ENCODE measurements at places on chromosomes 16 and 17.

- no peak for DNase-seq
Observed at GRCh38 chr17:42882166-42882565, 18.4 kb upstream of the G6PC1 start.

DNA sequence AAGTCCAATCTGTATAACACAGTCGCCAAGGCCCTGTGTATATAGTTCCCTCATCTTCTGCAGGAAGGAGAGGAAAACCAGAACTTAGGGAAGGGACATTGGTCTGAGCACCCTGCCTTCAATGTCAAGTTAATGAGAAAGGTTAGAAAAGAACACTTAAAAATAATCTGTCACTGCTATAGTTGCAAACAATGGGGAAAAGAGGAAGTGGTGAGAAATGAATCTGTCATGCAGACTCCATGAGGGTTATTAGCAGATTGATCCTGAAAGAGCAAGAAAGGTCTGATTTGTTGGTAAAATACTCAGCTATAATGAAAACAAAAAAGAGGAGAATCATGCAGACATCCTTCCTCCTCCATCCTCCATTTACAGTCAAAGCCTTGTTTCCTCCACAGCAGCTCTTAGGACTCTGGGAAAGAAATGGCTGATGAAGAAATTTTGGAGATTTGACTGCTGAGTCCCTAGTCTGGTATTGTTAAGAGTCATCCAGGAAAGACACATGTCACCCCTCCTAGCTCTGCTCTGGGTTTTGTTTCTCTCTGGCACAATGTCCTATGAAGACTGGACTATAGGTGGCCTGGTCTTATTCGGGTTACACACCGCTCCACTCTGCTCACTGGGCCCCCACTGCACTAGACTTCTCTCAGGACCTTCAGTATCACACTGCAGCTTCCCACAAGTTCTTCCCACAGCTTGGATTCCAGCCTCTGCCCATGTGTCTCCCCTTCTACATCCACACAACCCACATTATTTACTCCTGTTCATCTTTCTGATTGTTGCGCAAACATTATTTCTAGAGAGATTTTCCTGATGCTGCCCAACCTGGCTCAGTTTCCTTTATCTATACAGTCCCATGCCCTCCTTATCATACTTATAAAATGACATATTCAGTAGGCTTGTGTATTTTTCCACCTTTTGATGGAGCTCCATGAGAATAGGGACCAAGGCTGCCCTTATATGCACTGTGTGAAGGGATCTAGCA is 56.5 kb upstream of the XYLT1 start:
- no peak for DNase-seq

- DNase-seq: no peak
Observed at GRCh38 chr16:28835864-28836760, 10.0 kb downstream of the TUFM start.

GRCh38 chr17:50618941-50619340 is 15.7 kb upstream of the ABCC3 start:
- no peak for DNase-seq

- no peak for DNase-seq
Observed at GRCh38 chr17:17913695-17914332, 58.4 kb downstream of the TOM1L2 start.

DNA sequence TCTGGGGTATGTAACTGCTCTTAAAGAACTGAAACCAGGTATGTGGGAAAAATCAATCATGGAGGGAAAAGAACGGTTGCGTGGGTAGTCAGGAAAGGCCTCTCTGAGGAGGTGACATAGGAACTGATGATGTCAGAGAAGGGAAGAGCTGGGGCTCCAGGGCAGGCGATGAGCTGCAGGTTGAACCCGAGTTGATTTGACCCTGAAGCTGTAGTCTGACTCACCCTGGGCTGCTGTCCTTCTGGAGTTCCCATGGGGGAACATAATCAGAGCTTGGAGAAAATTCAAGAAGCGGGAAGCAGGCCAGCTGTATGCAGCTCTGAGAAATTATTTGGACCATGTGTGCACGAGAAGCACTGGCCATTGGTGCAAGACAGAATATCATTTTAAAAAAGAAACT is 16.7 kb downstream of the SLC6A2 start:
- DNase-seq: no peak

- DNase-seq: no peak
Observed at GRCh38 chr17:49703557-49704277, 4.0 kb downstream of the SLC35B1 start.

GRCh38 chr16:84481051-84481735 is 23.3 kb downstream of the MEAK7 start:
- no peak for DNase-seq

- no peak for DNase-seq
Observed at GRCh38 chr17:34156401-34156740, 98.7 kb upstream of the CCL2 start.

DNA sequence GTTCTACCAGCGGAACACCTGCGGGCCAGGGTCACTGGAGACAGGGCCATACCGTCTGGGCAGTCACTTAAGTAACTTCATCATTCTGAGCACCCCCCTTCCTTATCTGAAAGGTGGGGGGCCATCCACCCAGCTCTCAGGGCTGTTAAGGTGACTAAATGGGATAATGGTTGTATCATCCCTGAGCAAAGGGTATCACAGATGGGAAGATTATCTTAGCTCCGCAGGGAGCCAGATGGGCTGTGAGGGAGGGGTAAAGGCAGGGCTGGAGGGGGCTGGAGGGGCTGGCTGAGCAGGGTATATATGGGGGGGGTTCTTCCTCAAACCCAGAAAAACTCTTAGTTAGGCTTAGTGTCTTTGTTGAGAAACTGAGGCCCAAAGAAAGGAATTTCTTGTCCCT is 2.9 kb upstream of the CACNA1G start:
- no peak for DNase-seq

- no peak for DNase-seq
Observed at GRCh38 chr16:61555718-61556441, 480.4 kb downstream of the CDH8 start.

GRCh38 chr17:78252701-78253635 is 21.5 kb downstream of the TMEM235 start:
- DNase-seq: no peak

DNA sequence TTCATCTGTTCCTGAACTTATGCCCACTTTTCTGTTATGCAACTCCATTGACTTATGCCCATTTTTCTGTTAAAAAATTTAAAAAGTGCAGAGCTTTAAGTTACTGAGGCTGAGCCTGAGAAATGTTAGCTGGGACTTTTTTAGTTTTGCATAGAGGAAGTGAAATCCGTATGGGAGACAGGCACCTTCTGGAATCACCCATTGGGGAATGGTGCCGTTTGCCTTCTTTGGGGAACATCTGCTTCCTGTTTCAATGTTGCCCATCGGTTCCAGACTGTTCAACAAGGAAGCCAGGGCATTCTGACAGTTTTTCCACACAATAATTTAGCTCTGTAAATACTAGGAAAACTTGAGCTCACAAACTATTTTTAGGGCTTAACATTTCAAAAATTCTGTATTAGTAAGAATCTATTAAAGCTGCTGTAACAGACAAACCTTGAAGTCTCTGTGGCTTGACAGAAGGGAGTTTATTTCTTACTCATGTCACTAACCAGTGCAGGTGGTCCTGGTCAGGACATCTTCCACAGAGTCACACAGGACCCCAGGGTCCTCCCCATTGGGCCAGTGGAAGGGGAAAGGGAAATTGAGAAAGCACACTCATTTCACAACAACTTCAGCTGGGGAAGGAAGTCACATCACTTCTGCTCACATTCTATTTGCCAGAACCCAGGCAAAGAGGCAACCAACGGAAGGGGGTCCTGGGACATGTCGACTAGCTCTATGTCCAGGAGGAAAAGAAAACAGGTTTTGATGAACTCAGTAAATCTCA is 17.2 kb downstream of the PRKCB start:
- DNase-seq: no peak

- DNase-seq: no peak
Observed at GRCh38 chr17:19567216-19568015, 33.8 kb downstream of the SLC47A1 start.

- DNase-seq: no peak
Observed at GRCh38 chr17:38667099-38667786, 7.5 kb downstream of the EPOP start.

GRCh38 chr17:48100160-48100559 is 1.1 kb downstream of the CBX1 start:
- DNase-seq: no peak

DNA sequence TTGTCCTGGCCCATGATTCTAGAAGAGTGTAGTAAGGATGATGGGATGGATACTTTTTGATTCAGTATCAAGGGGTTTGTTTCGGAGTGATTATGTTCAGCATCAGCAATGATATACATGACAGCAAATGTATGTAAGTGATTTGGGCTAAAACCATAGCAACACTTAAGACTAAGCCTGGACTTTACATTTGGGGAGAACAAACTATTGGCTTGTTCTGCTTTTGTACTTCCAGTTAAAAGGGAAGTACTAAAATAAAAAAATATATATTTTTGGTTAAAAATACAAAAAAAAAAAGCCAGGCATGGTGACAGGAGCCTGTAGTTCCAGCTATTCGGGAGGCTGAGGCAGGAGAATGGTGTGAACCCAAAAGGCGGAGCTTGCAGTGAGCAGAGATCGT is 20.5 kb upstream of the DHX8 start:
- DNase-seq: no peak

DNA sequence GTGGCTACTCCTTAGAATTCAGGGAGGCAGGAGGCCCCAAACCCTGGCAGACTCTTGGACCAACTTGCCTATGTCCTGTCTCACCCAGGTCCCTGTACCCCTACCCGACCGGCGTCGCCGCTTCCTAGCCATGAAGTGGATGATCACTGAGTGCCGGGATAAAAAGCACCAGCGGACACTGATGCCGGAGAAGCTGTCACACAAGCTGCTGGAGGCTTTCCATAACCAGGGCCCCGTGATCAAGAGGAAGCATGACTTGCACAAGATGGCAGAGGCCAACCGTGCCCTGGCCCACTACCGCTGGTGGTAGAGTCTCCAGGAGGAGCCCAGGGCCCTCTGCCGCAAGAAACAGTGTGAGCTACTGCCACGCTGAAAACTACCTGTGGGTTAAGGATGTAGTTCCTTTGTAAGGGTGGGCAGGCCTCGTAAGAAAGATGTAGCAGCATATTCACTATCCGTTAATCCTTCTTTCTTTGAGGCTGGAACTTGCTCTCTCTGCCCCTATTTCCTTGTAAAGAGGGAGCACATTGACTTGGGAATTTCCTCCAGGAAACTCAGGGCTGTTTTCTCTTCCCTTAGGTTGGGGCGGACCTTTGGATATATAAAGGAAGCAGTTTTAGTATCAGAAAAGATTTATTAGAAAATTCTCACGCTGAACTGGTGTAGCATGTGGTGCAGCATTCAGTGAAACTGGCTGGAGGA is 4.1 kb downstream of the MRPS7 start:
- no peak for DNase-seq

GRCh38 chr17:27488231-27488630 is 32.0 kb downstream of the KSR1 start:
- DNase-seq: no peak

DNA sequence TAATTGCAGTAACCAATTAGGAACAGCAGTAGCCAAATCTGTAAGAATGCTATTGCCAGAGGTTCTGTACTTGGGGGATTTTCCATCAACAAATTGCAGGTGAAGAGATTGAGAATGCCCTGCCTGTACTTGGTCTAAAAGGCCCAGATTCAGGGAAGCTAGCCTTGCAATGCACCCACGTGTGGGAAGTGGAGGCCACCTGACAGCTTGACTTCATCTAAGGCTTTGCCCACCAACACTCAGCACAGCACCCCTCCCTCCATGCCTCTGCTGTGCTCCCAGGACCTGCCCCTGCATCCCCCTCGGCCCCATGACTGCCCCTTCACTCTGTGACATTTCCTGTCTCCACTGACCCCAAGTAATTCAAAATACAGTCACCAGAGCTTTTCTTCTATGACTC is 79.1 kb upstream of the CDH5 start:
- DNase-seq: no peak

DNA sequence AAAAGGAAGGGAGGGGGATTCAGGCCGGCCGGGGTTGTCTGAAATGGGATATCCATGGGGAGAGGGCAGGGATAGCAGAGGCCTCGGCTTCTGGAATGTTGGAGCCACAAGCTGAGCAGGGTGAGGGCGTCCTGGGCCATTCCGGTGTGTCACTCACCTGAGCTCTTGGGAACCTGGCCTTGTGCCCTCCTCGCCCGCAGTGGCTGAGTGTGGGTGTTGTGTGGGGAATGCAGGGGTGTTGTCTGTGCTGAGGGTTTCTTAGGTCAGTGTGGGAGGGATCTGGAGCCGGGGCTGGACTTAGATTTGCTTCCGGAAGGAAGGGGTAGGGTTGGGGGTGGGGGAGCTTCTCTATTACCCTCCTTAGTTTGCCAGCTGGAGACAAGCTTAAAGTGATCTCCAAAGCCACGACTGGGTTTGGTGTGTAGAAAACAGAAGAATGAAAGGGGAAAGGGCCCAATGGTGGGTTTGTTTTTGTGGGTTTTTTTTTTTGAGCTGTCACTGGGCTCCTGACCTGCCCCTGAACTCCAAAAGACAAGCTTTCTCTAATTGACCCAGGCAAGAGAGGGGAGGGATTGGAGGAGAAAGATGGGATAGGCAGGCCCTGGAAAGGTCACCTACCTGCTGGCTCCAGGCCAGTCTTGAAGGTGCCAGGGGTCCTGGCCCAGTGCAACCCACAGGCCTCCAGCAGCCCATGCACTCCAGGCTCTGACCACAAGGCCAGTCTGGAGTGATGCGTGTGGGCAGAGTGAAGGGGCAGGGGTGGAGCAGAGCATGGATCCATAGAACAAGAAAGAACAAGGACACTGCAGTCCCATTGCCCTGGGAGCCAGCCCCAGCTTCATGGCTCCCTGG is at the start of gene SULT1A2:
Gene SULT1A2 (minus strand): TSS at position 211 of the 852 bp plus-strand sequence. CDS start 1,120 bp downstream, outside the sequence.
- no peak for DNase-seq

DNA sequence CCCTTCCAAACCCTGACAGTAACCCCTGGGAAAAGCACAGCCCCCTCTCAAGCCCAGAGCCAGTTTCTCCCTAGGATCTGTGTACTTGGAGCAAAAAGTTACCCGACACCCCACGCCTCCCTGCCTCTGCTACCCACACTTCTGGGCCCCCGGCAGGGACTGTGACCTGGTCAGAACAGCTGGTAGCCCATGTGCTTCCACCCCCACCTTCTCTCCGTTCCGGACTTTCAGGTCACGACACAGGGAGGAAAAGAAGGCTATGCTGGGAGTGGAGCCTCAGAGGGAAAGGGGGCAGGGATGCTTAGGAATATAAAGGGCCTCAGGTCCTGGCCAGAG is 6.4 kb downstream of the PPY start:
- DNase-seq: no peak

- no peak for DNase-seq
Observed at GRCh38 chr16:3097266-3097665, 1.8 kb downstream of the ZSCAN10 start.

DNA sequence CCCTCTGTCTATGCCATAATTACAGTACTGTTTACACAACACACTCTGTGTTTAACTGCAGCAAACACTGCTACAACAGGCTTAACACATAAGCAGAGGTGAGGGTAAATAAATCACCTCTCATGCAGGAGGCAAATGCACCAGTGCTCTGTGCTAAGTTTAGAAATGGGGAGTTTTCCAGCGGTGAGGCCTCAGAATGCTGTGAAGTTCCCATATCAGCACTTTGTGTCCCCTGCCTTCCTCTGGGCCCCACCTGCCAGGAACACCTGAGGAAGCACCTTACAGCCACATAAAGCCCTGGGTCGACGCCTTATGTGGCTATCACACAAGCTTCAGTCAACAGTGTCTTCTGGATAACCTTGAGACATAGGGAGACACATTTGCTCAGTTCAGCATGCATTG is 304.5 kb downstream of the HAPSTR1 start:
- DNase-seq: no peak
